ENCODE measurements at places on chromosomes 6 and 20.

DNA sequence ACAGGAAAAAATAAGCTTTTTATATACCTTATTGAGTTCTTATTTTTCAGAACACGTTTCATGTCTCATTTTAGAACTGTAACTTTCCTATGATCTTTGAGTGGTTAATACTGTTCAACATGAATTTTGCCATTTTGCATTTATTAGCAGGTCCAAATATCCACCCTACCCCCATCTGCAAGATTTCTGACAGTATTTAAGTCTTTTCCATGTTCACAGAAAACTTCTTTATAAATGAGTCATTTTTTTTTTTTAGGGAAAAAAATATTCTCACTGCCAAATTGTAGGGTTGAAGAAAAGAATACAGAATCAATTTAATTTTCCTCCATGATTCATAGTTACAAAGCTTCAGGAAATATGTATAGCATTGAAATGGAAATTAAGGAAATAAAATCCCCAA, 101.8 kb downstream of the COL21A1 start:
- no peak for DNase-seq

DNA sequence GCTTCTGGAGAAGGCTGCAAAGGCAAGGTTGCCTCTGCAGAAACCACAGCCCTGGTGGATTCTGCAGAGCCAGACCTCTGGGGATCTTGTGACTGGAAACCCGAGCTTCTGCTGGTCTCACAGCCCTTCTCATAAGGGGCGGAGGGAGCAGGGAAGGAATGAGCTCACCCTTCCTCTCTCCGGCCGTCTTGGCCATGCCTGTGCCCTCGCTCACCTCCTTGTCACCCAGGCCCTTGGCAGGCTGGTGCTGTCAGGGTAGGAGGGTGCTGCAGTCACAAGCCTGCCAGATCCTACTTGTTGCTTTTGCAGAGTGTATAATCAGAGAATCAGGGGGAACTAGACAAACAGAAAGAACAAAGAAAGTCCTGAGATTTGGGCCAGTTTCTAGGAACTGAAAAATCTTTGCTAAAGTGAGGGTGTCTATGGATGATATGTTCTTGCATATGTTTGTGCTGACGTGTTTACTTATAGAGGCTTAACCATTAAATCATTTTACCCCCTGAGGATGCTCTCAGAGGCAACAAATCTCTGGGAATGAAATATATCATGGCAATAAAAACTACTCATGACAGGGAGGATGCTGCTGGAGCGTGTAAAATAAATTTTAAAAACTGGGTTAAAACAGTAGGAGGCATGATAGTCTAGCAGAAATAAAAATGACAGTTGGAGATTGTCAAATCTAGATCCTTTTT, 244.9 kb upstream of the SOX4 start:
- DNase-seq, result no peak

DNA sequence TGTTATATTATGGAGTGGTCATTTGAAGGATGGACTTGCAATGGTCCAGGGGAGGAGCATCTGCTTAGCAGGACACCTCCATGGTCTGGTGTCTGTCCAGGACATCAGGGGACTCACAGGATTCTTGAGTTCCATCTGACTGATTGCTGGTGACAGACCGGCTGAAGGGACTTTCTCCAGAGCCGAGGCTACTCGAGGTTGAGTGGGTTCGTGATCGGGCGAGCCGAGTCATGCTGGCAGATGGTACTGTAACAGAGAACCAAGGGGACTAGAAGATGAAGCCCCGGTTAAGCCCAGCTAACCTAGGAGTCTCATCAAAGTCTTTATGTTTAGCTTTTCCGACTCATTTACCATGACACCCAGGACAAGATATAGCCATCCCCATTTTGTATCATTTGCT, 7.5 kb upstream of the SLA2 start:
- no peak for DNase-seq

DNA sequence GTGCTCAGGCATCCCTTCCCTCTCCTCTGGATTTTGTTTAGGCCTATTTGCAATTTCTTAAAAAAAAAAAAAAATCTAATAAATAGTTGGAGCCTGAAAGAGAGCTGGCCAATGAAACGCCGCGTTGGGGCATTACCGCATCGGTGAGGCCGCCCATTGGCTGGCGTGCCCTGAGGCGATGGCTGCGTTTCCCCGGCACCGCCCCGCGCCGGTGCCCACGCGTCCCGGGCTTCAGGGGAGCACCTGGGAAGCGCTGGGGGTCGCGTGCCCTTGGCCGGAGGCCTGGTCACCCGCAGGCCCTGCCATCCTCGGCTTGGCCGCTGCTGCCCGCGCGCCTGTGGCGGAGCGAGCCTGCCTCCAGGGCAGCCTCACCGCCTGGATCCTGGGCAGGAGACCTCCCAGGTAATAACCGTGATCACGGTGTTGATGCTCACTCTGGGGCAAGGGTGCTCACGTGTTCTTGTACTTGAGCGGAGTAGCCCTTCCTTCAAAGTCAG, 155.4 kb downstream of the NRN1 start:
- DNase-seq, result peak; percentile 80

- DNase-seq, result no peak
Observed at GRCh38 chr20:54251096-54251495, 43.2 kb downstream of the PFDN4 start.

DNA sequence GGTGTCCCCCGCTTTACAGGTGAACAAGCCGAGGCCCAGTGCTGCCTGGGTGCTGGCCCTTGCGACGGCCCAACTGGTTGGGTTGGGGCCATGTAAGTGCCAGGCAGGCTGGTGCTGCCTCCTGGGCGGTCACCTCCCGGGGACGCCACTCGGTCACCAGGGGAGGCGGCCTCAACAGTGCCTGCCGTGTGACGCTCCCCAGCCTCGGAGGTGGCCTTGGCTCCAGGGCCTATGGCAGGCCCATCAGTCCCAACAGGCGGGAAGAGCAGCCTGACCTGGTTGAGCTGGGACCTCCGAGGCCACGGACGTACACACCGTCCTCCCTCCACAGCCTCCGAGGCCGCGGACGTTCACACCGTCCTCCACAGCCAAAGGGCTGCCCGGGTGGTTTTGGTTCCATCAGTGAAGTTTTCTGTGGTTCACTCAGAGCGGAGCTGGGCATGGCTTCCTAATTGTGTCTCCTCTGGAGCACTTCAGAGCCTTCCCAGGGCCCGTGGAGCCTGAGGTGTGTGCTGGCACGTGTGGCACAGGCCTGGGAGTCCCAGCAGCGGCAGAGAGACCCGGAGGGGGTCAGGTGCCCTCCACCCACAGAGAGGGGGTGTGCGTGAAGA, 19.3 kb upstream of the SLCO4A1 start:
- no peak for DNase-seq

- DNase-seq, result no peak
Observed at GRCh38 chr6:44569931-44570385, 182.5 kb downstream of the CDC5L start.

DNA sequence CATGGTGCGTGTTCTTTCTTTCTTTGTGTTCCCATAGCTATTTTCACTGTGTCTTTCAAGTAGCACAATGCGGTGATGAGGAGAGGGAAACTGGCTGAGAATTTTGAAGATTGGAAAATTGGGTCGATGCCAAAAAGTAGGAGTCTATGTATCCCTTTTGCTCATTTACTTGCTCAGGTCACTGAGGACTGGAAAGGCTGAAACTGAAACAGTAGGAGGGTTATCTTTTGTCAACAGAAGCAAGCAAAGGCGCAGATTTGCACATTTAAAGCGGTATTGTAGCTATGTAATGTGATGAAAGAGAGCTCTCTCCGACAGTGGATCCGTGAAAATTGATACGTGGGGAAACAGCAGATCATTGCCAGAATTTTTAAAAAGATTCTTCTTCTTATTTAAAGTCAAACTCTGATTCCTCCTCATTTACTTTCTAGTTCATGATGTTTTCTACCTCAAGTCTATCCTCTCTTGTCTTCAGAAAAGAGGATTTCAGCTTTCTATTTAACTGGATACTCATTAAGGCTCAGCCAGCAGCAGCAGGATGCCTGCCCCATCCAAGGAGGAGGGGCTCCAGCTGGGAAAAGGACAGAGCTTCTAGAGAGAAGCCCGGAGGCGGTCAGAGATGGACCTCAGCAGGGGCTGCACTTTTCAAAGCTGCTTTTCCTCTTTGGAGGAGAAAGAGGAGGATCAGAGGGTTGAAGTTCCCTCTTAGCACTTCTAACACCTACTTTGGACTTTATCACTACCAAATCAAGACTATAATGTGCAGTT, 15.9 kb upstream of the FYN start:
- DNase-seq, result no peak

- DNase-seq, result no peak
Observed at GRCh38 chr6:131918650-131919355, 32.4 kb downstream of the CCN2 start.

DNA sequence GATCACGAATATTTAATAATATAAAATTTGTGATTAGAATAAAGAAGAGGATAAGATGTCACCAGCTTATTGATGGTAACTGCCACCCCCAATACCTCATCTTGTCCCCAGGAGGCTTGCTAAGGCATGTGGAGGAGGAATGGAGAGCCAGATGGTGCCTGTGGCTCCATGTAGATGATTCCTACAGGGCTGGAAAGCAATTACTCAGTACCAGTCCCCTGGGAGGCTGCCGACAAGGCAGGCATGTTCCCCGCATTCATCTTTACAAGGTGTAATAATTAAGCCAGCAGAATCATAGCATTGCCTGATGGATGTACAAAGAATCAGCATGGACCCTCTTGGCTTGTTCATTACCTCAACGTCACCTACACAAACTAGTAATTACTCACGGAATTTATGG, 155.3 kb downstream of the PLCB1 start:
- no peak for DNase-seq

DNA sequence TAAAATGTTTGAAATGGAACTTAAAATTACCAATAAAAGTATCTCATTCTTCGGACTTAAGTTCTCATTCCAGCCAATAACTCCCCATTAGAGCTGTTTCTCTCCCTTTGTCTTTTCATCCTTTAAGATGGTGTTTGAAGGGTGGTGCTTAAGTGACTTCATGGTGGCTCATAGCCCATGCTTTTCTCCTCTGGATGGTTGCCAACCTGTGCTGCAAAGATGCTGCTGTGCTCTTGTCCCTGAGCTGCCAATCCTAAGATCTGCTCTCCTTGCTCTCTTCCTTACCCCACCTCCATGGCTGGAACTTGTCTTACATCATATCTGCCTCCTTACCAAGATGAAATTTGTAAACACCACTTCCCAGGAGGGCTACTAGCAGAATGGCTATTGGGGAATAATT, 31.6 kb upstream of the PNRC1 start:
- DNase-seq, result no peak

- no peak for DNase-seq
Observed at GRCh38 chr6:125853168-125853567, 62.4 kb downstream of the NCOA7 start.

DNA sequence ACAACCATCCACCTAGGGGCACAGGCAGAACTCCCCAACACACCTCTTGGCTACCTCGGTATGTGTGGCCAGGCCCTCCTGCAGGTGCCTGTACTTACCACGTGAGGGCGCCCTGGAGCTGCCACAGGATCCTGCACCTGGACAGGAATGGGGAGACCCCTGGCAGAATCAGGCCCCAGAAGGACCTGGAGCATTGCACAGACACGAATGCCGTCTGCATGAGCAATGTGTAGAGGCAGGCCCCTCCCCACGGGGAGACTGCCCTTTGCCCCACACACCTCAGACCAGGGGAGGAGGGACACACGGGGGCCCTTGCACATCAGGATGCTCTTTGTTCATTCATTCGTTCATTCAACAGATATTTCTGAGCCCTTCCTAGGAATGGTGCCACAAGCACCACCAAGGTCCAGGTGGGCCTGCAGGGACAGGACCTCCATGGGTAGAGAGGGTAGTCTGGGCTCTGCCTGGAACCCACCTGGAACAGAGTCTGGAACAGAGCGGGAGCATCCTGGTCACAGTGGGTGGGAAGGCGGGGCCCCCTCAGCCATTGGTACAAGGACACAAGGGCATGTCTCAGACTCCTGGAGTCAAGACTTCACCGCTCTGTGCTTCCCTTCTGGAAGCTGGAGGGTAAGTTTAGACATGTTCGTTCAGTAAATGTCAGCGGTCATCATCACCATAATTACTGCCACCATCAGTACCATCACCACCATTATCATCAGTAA, 32.3 kb downstream of the YTHDF1 start:
- peak; percentile 49 for DNase-seq

DNA sequence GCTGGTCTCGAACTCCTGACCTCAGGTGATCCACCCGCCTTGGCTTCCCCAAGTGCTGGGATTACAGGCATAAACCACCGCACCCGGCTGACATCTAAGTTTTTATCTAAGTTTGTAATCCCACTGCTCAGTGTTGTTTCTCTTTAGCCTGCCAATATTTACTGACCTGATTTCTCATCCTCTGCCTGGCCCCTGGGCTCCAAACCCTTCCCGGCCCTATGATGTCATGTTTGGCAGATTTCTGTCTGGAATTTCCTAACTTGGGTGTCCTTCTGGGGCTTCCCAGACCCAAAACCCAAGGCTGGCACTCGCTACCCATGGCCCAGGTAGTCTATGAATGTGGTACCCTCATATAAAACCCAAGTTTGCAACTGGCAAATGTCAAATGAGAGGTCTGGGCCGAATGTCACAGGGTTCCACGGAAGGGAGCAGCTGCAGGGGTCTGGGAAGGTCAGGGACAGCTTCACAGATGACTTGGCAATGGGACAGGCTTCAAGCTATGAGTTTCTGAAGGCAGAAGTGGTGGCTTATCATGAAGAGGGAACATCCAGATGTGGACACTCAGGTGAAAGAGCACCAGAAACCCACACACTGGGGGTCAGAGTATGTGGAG, 54.9 kb downstream of the TMEM170B start:
- DNase-seq, result no peak

DNA sequence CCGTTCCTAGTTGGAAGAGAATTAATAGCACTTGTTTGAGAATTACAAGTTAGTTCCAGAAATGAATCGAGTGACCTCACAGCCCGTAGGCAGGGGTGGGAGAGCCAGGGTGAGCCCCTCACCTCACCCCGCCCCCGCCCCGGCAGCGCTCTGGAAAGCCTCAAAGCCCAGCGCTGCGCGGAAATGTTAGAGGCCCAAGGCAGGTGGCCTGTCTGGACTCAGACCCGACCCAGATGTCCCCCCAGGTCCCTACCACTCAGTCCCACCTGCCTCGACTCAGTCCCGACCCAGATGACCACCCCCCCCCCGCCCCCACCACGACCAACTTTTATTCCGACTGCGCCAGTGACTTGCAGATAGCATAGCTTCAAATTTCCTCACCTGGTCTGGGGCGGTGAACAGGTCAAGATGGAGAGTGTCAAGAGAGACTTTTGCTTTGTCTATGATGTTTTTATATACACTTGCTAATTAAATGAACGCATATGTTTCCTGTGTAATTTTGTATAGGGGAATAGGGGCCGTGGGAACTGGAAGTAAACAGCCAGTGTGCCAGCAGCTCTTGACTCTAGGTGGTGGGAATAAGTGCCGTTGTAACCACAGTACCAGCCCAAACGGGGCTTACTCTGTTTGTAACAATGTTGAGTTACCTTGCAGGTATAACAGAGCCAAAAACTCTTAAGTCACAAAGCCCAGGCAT, 1.2 kb upstream of the PXDC1 start:
- no peak for DNase-seq

GRCh38 chr20:50067461-50067860, 45.5 kb downstream of the UBE2V1 start:
- DNase-seq, result no peak

- DNase-seq, result no peak
Observed at GRCh38 chr6:55953335-55953734, 77.9 kb upstream of the BMP5 start.

GRCh38 chr20:53899351-53900167, 170.8 kb downstream of the BCAS1 start:
- DNase-seq, result peak; percentile 76
